ENCODE measurements at places on chromosomes 1 and 21.

- DNase-seq: no peak
Observed at GRCh38 chr21:32062591-32063227, 189.9 kb downstream of the HUNK start.

DNA sequence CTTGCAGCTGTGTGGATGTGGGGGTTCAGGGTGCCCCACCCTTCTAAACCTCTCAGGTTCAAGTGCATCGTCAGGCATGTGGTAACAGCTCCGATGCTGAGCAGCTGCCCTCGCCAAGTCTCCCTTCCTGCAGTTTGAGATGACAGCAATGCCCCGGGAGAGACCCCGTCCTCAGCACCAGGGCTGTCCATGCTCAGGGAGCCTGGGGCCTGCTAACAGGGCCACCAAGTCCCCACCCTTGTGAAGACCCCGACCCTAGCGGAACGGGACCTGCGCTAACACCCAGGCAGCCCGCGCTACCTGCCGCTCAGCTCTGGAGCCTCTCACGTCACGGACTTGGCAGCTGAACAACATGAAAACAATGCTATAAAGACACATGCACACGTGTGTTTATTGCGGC, 159.2 kb upstream of the C1orf174 start:
- no peak for DNase-seq

DNA sequence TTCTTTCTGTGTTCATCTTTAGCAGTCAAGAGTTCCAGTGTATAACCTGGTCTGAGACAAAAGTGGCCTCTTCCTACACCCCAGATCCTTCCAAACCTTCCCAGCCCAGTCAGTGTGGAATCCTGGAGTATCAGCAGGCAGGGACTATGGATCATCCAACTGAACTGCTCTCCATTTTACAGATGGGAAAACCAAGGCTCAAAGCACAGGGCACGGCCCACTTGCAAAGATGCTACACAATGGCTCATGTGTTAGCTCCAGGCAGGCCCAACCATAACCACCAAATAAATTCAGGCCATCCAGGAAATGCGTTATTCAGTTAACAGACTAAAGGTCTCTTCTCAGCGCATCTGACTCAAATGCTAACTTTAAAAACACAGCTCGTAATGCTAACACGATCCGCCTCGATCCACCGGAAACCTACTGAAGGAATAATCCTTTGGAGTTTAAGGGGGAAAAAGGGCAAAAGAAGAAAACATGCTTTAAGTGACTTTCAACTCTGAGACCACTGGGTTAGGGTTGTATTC, 7.1 kb downstream of the GLIS1 start:
- DNase-seq: no peak

DNA sequence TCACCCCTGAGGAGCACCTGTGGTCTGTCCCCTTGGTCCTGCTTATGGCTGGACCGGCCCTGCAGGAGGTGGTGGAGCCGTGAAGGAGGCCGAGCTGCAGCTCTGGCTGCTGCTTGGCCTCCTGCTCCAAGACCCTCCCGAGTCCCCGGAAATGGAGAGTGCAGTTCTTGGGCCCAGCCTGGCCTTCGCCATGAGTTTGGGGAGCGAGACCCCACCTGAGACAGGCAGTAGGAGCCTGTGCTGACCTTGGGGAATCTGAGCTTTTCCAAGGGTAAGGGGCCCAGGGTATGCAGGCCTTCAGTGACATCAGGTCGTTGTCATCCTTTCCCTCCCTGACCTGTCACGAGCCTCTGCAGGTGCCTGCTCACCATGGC, 14.1 kb downstream of the TMEM201 start:
- DNase-seq: no peak

- no peak for DNase-seq
Observed at GRCh38 chr1:40782371-40782956, 1.1 kb upstream of the KCNQ4 start.

- DNase-seq: no peak
Observed at GRCh38 chr1:200634261-200635122, 13.9 kb upstream of the KIF14 start.

- DNase-seq: no peak
Observed at GRCh38 chr1:76715474-76715873, 151.8 kb upstream of the ST6GALNAC5 start.

DNA sequence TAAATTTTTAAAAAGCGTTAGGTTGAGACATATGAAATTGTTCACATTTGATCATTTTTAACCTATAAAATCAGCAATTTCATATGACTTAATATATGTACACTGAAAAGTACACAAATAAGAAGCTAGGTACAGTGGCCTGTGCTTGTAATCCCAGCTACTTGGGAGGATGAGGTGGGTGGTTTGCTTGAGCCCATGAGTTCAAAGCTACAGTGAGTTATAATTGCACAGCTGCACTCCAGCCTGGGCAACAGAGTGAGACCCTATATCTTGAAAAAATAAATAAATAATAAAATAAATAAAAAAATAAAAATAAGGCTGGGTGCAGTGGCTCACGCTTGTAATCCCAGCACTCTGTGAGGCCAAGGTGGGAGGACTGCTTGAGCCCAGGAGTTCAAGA, 5.2 kb upstream of the EPB41 start:
- DNase-seq: no peak
